ENCODE measurements at places on chromosomes 1 and 21.

GRCh38 chr1:214700437-214700836 is 97.4 kb downstream of the CENPF start:
- DNase-seq = no peak

DNA sequence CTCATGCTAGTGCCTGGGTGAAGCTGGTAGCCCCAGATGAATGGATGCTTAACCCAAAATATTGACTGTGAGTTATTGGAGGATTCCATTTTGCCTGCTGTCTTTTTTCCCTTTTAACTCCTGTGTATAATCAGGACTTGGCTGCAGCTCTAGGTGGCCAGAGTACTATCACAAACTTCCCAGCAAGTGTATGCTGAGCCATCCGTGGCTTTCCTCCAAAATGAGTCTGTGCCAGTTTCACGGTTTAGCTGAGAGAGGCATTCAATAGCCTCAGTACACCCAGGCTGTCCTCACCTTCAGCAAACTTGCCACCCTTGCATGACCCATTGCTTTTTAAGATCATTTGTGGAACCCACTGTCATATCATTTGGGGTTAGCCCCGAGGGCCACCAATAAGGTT is 5.3 kb upstream of the DPT start:
- no peak for DNase-seq

GRCh38 chr1:208326033-208326432 is 81.8 kb upstream of the PLXNA2 start:
- no peak for DNase-seq

- no peak for DNase-seq
These were observed 9.0 kb upstream of the CSRP1 start for GRCh38 chr1:201515895-201516294.

DNA sequence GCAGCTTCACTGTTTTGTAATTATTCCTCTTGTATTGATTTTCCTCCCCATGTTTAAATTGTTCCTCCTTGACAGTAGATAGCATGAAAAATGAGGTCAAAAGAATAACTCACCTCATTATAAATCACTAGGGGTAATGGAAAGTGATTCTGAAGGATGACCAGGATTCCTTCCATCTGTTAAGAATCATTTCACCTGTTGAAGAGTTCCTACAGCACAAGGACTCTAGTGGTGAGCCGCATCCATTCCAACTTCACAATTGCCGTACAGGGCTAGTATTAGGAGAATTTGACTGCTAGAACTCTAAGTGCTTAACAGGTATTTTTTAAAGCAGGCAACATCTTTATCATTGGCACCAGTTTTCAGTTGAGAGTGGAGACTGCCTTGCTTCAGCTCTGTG is 13.7 kb downstream of the PPP1R12B start:
- no peak for DNase-seq

DNA sequence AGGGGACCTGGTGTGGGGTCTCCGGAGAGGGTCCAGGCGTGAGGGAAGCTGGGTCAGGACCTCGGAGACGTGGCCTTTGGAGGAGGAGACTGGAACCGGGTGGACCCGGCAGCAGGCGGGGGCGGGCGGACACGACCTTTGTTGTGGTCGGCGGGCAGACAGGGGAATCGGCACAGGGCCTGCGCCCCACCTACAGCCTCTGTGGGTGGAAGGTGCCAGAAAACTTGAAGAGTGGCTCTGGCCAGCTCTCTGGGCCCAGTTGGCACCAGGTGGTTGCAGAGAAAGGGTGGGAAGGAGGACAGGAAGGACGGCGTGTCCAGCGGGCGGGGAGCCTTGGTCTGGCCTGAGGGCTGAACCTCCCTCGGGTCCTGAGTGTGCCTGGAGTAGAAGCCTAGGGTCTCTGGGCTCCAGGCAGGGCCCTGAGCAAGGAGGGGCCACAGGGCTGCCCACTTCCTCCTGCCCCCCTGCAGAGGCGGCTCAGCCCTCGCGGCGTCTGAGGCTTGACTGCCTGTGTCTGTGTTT is 7.7 kb upstream of the TTLL10 start:
- no peak for DNase-seq

- peak; percentile 43 for DNase-seq
These were observed 55.4 kb downstream of the CAMK2N1 start for GRCh38 chr1:20430355-20431175.

DNA sequence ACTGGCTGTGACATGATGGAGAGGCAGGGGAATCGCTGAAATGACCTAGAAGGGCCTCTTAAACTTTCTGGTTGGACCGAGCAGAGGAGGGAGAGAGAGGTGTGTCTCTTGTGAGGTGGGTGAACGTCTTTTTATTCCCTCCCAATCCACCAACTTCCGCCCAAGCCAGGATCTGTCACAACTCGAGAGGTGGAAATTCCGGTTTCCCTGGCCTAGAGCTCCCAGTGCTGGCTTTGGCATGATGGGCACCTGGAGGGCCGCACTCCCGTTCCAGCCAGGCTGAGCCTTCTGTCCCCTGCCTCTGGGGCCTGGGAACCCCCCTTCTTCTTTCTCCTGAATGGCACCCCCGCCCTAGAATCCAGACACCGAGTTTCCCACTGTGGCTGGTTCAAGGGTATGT is at the start of gene SEMA4A:
TSS of gene SEMA4A (plus strand) at position 224 of the 400 bp plus-strand sequence. CDS start 994 bp downstream, outside the sequence.
- DNase-seq = no peak

DNA sequence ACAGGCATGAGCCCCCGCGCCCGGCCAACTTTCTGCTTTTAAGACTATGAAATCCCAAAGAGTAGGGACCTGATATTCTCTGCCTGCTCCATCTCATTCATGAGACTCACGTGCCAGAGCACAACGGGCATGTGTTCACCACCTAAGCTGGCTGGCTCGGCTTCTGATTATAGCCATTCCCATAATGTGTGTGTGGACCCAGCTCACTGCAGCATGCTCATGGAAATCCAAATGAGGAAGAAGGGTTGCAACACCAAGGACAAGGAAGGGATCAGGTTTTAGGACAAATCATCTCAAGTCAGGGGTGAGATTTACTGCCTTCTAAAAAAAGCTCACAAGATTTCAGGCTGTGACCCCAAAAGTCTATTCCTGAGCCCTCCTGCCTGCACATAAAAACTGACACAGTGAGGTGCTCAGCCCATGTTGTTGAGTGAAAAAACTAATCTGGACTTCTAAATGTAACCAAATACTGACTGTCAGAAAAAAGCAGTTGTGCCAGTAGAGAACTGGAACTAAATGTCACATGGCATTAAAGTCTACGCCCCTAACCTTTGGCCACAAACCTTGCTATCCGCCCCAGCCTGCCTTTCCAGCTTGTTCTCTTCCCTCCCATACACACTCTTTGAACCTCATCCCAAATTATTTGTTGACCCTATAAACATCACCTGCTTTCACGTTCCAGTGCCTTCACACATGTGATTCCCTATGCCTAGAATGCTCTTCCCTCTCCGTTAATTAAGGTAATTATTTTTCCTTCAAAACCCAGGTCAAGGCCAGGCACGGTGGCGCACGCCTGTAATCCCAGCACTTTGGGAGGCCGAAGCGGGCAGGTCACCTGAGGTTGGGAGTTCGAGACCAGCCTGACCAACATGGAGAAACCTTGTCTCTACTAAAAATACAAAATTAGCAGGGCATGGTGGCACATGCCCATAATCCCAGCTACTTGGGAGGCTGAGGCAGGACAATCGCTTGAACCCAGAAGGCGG is 9.1 kb upstream of the COA7 start:
- DNase-seq = no peak

DNA sequence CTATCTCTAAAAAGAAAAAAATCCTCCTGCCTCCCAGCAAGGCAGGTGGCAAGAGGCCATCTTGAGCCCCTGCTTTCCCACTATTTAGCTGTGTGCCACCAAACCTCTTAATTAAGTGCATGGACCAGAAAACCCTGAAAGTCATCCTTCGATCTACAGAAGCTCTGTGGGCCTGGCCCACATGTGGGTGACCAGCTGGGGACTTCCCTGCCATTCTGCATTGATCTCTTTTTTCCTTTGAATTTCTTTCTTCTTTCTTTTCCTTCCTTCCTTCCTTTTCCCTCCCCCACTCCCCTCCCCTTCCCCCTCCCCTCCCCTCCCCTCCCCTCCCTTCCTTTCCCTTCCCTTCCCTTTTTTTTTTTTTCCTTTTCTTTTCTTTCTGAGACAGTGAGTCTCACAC is 38.0 kb downstream of the KIF21B start:
- DNase-seq = no peak

- no peak for DNase-seq
These were observed 837 bp downstream of the NUDC start for GRCh38 chr1:26922431-26922729.

DNA sequence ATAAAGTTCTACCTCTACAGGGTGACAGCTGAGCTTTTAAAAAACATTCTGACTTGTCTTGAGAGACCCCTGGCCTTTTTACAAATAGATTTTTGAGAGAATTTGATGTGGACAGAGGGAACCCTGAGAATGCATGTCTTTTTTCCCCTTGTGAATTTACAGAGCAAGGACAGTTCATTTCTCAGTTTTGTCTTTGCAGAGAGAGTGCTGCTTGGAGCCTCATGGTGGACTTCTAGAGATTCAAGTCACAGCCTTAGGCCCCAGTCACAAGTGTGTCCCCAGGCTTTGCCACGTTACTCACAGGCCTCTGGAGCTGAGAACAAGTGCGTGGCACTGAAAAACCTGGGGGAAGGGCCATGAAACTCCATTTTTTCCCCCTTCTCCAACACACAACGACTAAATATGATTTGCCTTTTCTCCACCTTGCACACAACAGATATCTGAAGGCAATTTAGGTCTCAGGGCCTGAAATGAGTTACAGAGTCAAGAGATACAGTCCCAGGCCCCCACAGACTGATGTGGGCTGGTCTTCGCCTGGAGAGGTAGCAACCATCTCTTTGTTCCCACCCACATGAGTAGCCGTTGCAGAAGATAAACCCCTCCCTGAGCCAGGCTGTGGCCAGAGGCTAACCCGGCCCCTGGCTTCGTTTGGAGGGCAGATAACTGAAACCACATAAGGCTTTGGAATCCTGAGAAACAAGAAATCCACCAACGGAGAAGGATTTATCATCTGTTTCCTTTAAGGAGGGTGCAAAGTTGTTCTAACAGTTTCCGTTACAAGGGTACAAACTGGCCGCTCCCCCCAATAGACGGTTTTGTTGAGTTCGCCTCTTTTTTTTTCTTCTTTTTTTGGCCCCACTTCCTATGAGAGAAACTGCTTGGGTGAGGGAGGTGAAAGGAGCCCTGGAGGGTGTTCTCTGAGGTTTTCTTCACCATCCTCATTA is 1.0 kb upstream of the PIGV start:
- DNase-seq = no peak

DNA sequence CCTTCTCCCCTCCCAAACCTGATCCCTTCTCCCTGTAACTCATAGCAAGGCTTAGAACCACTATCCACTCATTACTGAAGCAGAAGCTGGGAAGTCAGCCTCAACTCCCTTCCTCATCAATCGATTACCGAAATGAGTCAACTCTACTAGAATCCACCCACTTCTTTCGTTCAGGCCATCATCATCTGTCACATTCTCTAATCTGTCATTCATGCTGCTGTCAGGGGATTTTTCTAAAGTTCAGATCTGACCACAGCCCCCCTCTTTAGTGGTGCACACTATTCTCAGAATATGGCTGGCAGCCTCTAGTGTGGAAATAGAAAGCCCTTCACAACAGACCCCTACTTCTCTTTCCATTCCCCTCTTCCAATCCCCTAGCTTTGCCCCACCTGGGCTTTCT is 5.1 kb downstream of the NT5C1A start:
- peak; percentile 29 for DNase-seq

GRCh38 chr1:216997831-216998230 is 274.6 kb upstream of the ESRRG start:
- DNase-seq = no peak

Measured in activated CD4-positive, alpha-beta T cell treated with anti-CD3 and anti-CD28 coated beads for 24 hours (primary cell).